Activated T-cell treated with anti-CD3 and anti-CD28 coated beads, Interleukin-2, amount 50 U/mL, for 4 hours (primary cell): ENCODE measurements at places on chromosomes 5 and 9. TPM values are rescaled to one million over a fixed set of nuclear protein-coding genes. Genes with fewer than 3 reads are reported as not detected.

DNA sequence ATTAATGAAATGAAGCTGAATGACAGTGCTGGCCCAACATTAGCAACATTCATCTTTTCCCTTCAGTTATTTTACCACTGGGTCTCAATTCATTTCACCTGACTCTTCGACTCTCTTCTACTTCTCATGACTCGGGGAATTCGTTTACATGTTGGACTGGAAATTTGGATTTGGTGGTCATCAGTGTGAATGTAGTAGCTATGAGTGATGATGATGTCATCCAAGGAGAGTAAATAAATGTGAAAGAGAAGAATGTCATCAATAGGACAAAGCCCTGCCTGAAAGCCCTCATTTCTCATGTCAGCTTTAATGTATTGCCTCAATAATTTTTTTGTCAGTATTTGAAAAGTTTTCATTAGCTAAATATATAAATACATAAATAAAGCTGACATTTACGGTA is 21.9 kb upstream of the CFAP95 start:
- DNase-seq = no peak

- no peak for DNase-seq
Measured at GRCh38 chr9:86287013-86287412, 4.7 kb upstream of the ISCA1 start.

DNA sequence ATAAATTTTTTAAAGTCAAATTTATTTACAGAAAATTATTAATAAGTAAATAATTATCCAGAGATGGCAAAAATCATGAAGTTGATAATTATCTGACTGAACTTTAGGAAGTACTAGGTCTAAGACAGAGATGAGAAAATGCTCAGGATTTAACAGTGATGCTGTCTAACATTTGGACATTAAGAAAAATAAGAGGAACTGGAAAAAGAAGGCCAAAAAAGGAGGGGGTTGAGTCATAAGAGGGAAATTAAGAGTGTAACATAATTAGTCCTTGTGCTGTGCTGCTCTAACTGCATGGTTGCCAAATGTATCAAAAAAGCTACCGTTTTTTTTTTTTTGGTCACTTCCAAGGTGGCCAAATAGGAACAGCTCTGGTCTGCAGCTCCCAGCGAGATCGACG is 35.4 kb upstream of the TUT7 start:
- no peak for DNase-seq

The C9orf152 gene
- total RNA-seq = not detected

- DNase-seq = no peak
Measured at GRCh38 chr9:34512131-34513078, 10.4 kb downstream of the ENHO start.

The SLIT3 gene
- 0.16 TPM for total RNA-seq

The OR1J2 gene
- total RNA-seq = not detected

The FRMD3 gene
- 0.43 TPM for total RNA-seq

The PFN3 gene
- not detected for total RNA-seq
